ENCODE measurements at places on chromosomes 3 and 15.
A peak's percentile ranks its signal among the peaks of the same experiment; 100 is the strongest.

GRCh38 chr15:51183076-51183475 lies 88.4 kb upstream of the TNFAIP8L3 start:
- no peak for DNase-seq

GRCh38 chr3:17038900-17039553 lies 154.3 kb downstream of the PLCL2 start:
- DNase-seq = no peak

GRCh38 chr3:171175741-171176234 lies 149.3 kb upstream of the SLC2A2 start:
- DNase-seq = no peak

- DNase-seq = no peak
Observed at GRCh38 chr15:99632521-99632920, 66.7 kb downstream of the MEF2A start.

GRCh38 chr15:96243701-96244100 lies 86.8 kb upstream of the NR2F2 start:
- DNase-seq = no peak

- no peak for DNase-seq
Observed at GRCh38 chr15:38130740-38131498, 121.7 kb upstream of the SPRED1 start.

DNA sequence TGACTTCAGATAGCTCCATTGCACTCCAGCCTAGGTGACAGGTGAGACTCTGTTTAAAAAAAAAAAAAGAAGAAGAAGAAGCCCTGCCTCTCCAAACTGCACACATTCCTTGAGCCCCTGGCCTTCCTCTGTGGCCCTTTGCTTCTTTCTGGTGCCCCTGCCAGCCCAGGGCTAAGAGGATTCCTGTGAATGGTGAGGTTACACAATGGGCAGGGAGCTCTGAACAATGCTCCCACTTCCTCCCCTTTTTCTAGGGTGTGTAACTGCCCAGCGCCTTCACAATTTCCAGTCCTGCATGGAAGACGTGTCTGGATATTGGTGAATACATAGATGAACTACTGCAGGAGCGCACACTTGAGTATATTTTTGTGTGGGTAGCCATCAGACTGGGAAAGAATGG lies 3.6 kb upstream of the AMOTL2 start:
- no peak for DNase-seq

GRCh38 chr15:79608066-79608864 lies 176.1 kb downstream of the MINAR1 start:
- DNase-seq = no peak

GRCh38 chr15:67134067-67134838 lies 68.9 kb downstream of the SMAD3 start:
- peak; percentile 48 for DNase-seq

GRCh38 chr3:194382892-194383223 lies 13.3 kb upstream of the LRRC15 start:
- no peak for DNase-seq

GRCh38 chr3:87082796-87083440 lies 92.0 kb upstream of the VGLL3 start:
- no peak for DNase-seq

Measured in activated T-helper 1 cell treated with Interleukin-2 at 50 U/mL for 16 hours (primary cell).